Caki2 (cell line): ENCODE measurements at places on chromosomes 3 and 15.

GRCh38 chr3:52317208-52318000 is 1.3 kb downstream of the DNAH1 start:
- no peak for DNase-seq

DNA sequence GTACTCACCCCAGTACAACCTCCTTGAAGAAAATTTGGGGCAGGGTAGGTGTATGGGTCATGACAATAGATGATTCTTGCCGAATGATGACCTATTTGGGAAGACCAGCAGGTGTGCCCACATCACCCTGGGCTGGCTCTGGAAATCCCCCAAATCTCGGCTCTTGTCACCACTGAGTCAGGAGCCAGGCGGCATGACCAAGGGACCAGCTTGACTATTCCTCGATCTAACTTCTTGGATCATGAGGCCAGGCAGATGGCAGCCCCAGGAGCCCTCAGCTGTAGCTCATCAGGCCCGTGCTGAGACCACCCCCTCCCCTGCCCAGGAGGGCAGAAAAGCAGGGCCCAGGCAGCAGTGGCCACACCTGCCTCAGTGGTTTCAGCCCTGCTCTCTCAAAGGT is 9.2 kb upstream of the MUC4 start:
- DNase-seq: no peak

DNA sequence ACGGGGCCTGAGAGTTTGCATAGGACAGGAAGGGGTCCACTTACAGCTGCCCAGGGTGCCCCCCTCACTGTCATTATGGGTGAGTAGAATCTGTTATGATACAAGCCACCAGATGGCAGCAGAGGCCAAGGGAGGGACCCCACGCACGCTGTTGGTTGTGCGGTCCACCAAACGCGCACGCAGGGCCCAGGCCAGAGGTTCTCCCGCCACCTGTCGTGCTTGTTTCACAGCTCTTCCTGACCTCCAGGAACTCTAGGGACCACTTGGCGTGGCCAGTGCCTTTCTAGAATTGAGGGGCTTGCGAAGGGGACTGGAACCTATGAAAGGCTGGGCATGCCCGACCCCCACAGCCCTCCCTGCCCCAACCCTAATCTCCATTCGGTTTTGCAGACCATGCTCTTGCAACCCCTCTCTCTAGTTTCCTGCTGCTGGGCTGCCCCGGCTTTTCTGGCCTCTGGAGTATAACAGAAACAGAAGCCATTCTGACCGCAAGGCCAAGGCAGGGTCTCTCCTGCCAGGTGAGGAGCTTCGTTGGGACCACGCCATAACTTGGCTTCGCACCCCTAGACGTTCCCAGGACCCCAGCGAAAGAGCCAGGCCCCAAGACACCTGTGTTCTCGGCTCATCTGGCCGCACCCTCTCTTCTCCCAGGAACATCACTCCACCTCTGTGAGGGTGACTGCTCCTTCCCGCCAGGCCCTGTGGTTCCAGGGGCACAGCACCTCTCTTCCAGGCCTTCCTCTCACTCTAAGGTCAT is 46.0 kb downstream of the ALDH1L1 start:
- peak; percentile 31 for DNase-seq

- no peak for DNase-seq
These were observed 295.4 kb upstream of the RORA start for GRCh38 chr15:61524545-61524944.

- no peak for DNase-seq
These were observed 1065.2 kb downstream of the ZPLD1 start for GRCh38 chr3:103499967-103500366.

DNA sequence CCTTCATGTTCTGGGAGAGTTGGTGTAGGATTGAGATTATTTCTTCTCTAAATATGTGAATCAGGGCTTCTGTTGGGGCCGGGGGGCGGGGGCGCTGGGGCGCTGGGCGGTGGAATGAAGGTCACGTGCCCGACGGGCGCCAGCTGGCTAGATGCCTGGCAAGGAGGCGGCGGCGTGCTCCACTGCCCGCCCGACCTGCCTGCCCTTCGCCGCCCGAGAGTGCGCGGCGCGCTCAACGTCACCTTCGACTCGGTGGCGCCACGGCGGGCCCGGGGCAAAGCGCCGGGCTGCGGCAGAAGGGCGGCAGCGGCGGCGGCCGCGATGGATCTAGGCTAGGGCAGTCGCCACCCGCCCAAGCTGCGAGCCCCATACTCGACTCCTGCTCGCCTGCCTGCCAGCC is 47.0 kb upstream of the LHFPL4 start:
- DNase-seq: no peak

DNA sequence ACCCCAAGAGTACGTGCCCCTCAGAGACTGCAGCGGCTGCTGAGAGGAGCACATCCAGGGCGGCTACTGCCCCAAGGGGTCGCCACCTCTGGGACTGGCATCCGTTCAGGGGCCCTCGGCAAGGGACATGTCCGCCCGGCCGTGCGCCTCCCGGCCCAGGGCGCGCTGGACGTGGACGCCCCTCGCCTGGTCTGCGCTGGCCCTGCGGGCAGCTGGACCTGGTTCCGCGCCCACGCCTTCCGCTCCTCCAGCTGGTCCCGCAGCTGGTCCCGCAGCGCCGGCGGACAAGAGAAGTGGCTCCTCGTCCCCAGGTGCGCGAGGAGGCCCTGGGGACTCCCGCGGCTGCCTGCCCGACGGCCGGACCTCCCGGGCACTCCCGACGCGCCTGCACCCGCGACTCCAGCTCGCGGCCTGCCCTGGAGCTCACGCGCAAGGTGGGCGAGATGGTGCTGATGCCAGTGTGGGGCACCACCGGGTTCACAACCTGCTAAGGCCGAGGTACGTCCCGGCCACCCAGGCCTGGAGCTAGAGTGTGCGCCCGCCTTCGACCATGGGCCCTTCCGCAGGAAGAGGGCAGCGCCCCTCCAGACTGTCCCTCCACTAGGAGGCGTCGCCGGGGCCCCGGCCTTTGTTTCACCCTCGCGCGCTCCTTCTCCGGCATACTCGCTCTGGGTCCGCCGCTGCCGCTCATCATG is 14.4 kb upstream of the GP9 start:
- no peak for DNase-seq

DNA sequence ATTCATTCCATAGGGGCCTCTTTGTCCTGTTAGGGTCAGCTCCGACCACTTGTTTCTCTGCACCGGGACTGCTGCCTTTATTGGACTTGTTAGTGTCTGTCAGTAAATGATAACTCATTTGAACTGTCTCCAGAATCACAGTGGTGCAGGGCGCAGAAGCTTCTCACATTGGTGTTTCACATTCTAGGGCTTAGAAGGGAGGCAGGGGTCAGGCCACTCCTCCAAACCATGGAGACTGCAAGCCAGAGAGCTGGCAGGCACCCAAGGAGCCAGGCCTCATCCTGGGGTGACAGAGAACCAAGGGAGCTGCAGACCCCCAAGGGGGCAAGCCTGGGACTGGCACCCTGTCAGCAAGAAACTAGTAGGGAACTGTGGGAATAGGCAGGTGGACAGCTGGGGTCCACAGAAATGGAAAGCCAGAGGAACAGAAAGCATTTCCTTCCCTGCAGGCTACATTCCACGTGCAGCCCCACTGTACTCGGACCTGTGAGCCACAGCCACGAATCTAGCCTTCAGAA is 49.1 kb downstream of the CCNL1 start:
- no peak for DNase-seq

- DNase-seq: no peak
These were observed 3.9 kb downstream of the GP5 start for GRCh38 chr3:194395212-194395611.

DNA sequence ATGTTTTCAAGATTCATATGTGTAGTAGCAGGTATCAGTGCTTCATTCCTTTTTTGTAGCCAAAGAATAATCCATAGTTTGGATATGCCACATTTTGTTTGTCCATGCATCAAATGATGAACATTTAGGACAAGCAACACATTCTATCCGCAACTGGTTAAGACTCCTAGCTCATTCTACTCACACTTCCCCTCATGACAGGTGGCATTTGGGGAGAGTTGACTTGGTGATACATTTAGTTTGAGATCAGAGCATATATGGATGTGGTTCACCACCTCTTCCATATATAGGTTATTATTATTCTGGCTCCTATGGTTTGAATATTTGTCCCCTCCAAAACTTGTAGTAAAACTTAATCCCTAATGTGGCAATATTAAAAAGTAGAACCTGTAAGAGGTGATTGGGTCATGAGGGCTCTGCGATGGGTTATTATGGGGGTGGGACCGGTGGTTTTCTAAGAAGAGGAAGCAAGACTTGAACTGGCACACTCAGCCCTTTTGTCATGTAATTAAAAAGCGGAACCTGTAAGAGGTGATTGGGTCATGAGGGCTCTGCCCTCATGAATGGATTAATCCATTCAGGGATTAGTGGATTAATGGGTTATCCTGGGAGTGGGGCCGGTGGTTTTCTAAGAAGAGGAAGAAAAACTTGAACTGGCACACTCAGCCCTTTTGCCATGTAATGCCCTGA is 75.3 kb upstream of the HRH1 start:
- no peak for DNase-seq

DNA sequence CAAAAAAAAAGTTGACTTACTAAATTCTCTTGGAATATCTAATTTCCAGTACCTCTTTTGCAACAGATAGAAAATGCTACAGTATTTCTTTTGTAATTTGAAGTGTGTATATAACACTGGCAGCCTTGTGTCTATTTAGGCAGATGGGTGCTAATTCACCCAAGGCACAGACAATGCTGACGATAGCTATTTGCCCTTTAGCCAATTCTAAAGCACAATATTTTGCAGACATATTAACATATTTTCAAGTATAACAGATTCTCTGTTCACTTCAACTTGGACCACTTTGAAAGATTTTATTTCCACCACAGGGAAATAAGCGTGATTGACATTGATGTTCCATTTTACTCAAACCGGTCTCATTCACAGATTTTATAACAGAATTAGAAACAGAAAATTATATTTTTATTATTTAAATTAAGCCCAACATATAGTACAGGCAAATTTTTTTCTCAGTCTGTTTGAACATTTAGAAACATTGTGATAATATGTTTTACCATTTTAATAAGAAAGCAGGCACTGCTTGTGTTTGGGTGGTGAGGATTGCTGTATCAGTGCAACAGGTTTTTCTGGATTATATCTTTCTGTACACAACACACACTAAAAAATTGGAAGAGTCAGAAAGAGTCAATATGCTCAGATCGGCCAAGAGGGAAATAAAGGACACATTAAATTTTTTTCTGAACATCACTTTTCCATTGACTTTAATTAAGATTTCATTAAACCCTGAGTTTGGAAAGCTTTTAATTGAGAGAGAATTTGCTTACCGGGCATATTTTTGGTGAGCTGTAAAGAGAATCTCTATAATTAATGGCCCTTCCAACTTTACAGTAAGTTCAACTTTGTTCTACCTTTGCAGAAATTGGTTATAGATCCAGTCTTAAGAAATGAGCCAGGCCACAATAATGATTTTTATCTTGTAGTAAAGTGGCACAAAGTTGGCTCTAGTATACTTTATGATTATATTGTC is 327.3 kb upstream of the NR2F2 start:
- DNase-seq: no peak

- DNase-seq: no peak
These were observed 328.0 kb upstream of the MDFIC2 start for GRCh38 chr3:70640481-70640880.
